ENCODE measurements at places on chromosomes 12 and 14. TPM values are rescaled to one million over a fixed set of nuclear protein-coding genes. Genes with fewer than 3 reads are reported as not detected.

DNA sequence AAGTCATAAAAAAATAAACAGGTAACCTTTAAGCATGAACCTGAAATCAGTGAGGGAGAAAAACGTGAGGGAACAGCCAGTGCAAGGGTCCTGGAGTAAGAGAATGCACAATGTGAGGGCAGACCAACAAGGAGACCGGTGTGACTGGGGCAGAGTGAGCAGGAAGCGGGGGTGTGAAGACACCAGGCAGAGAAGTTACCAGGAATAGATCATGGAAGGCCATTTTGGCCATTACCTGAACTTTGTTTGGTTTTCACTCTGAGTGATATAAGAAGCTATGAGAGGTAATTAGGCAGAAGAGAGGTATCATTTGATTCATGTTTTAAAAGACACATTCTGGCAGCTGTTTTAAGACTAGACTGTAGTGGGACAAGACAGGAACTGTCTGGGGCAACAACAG is 15.0 kb downstream of the PAH start:
- no peak for DNase-seq

- no peak for DNase-seq
These were observed 534.0 kb upstream of the LMO3 start for GRCh38 chr12:17139931-17140330.

GRCh38 chr14:79404874-79405511 is 806.3 kb downstream of the DIO2 start:
- DNase-seq: no peak

Gene FOXG1
- not detected for total RNA-seq

- DNase-seq: no peak
These were observed 180.4 kb upstream of the ATP2B1 start for GRCh38 chr12:89889062-89889461.

Gene LTB4R2
- 1.5 TPM for total RNA-seq

DNA sequence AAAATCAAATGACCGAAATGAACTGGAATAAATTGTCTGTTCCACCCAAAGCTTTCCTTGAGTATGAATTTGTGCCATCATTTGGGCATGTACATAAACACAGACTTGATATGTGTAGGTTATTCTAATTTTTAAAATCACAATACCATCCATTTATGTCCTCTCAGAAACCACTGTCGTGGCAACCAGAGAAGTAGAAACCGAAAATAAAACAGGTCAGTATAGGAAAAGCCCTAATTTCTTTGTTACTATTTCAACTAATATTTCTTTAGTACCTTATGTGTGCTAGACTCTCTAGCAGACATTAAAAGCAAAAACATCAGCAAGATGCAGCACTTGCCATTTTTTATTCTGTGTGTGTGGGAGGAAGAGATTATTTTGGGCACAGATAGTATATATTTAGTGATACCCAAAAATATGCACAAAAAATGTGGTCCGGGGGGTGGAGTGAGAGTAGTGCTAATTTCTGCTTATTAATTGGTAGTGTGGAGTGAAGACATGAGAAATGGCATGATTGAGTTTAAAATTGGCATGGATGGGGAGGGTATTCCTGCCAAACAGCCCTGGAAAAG is 130.8 kb upstream of the CNTN1 start:
- no peak for DNase-seq

DNA sequence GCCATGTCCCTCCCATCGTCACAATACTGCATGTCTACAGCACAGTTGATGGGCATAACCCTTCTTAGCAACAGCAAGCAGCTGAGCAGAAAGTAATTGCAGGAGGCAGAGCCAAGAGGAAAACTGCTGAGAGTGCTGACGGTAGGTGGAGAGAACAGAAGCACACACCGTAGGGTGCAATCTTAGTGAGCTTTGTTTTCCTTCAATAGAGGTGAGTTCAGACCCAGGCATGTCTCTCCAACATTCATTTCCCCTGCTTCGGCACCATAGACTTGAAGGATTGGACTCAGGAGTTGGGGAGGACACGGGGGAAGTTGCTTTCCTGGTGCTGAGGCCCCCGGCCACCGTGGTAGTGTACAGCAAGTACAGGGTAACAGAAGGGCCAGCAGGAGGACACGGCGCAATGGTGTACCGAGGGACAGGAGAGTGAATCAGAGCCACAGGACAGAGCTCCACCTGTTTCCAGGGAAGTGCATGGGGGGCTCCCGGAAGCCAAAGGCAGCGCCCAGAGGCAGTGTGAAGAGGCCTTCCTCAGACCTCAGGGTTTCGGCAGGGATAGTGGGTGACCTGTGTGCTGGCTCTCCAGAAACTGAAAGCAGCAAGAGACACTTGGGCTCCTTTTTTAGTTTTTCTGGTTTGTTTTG is 36.3 kb upstream of the SINHCAF start:
- DNase-seq: no peak

GRCh38 chr14:68888025-68888850 is 90.9 kb downstream of the ACTN1 start:
- DNase-seq: no peak

- no peak for DNase-seq
These were observed 41.2 kb upstream of the HDAC7 start for GRCh38 chr12:47860873-47861272.

Gene ASCL1
- not detected for total RNA-seq
